ENCODE measurements at places on chromosomes 16 and 17.
A peak's percentile ranks its signal among the peaks of the same experiment; 100 is the strongest.

- no peak for DNase-seq
These were observed 2.9 kb upstream of the MEIOB start for GRCh38 chr16:1874854-1875253.

DNA sequence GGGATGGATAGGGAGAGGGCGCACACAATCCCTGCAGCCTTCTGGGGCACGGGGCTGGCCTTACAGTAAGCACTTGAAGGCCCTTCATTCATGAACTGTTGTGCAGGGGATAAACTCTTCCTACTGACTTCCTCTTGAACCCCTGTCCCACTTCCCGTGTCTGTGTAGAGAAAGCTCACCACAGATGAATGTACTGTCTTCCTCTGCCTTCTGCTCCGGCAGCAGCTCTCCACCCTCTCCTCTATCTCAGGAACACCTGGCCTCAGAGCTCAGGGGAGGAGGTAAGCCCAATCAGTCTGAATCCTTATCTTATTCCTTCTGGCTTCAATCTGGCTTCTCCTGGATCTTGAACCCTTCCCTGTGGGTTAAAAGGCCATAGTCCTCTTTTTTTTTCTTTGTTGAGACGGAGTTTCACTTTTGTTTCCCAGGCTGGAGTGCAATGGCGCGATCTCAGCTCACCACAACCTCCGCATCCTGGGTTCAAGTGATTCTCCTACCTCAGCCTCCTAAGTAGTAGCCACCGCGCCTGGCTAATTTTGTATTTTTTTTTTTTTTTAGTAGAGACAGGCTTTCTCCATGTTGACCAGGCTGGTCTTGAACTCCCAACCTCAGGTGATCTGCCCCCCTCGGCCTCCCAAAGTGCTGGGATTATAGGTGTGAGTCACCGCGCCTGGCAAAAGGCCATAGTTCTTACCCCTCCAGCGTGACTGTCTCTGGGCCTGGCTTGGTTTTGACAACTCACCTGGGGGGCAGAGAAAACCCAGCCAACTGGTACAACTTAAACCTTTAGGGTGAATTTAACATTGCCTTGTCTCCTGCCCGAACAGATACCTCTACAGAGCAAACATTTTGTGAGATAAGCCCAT, 7.2 kb upstream of the SLC52A1 start:
- DNase-seq = no peak

DNA sequence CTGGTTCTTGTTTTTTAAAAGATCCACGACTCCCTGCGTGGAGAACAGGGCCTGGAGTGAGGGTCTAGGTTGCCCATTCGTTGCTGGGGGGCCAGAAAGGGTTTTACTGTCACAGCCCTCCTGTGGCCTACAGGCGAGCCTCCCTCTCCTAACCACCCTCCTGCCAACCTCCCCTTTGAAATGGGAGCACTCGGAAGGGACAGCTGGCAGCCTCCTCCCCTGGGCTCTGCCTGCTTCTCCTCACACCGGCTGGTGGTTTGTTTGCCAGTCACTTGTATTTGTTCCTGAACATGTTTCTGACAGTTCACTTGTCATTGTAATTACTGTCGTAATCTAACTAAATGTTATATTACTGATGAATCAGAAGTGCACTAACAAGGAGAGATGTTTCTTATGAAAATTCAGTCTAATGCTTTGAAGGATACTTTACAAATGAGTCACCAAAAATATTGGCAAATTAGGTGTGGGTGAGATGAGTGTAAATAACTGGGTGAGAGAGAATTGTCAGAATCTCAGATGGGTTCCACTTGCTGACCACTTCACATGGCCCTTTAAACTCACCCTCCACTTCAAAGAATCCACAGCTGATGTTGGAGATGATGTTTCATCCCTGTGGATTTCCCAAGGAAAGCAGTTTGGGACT, 2.7 kb upstream of the SPPL2C start:
- DNase-seq = no peak

DNA sequence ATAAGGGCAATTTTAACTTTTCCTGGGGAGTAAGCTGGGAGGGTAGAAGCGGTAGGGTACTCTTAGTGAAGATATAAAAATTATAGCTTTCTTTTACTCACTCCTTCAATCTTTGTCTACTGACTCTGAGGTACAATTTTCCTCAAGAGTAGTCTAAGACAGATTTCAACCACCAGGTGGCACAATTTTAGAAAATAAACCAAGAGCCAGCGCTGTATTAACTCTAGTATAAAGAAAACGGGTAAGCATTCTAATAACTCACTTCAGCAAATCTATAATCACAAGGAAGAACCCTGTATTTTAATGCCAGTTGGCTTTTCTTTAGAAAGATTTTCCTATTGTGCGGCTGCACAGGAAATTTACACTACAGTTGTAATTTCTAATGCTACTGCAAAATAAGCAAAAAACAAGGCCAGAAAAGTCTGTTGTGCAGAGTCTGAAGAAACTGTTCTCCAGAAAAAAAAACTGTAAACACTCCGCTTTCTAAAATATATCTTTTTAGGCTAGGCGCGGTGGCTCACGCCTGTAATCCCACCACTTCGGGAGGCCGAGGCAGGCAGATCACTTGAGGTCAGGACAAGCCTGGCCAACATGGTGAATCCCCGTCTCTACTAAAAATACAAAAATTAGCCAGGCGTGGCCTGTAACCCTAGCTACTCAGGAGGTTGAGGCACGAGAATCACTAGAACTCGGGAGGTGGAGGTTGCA, 1.9 kb downstream of the CMC2 start:
- peak; percentile 28 for DNase-seq

GRCh38 chr16:70159355-70160348, 13.9 kb upstream of the CLEC18C start:
- DNase-seq = peak; percentile 5

DNA sequence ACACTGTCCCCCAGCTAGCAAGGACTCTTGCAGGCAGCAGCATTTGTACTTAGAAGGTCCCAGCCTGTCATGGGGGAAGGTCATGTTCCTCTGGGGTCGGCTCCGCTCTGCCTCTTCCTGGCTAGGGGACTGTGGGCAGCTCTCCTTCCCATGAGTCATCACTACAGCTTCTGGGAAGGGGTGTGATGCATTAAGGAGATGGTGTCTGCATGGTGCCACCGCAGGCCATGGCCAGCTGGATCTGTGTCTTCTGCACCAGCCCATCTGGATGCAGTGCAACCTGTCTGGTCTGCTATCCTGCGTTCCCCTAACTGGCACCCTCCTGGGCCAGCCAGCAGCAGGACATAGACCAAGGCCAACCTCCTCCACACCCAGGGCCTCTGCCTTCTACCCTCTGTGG, 6.3 kb downstream of the STARD3 start:
- no peak for DNase-seq

DNA sequence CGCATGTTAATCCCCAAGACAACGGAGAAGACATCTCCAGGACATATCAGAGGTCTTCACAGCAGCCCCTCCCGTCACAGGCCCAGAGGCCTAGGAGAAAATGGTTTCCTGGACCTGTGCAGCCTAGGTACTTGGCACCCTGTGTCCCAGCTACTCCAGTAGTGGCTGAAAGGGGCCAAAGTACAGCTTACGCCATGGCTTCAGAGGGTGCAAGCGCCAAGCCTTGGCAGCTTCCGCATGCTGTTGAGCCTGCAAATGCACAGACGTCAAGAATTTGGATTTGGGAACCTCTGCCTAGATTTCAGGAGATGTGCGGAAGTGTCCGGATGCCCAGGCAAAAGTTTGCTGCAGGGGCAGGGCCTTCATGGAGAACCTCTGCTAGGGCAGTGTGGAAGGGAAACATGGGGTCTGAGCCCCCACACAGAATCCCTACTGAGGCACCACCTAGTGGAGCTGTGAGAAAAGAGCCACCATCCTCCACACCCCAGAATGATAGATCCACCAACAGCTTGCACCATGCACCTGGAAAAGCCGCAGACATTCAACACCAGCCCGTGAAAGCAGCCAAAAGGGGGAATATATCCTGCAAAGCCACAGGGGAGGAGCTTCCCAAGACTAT, 159.3 kb upstream of the COX10 start:
- no peak for DNase-seq

- DNase-seq = peak; percentile 86
These were observed 13.1 kb upstream of the MSI2 start for GRCh38 chr17:57243171-57243622.
